ENCODE measurements at places on chromosomes 7 and 10.

DNA sequence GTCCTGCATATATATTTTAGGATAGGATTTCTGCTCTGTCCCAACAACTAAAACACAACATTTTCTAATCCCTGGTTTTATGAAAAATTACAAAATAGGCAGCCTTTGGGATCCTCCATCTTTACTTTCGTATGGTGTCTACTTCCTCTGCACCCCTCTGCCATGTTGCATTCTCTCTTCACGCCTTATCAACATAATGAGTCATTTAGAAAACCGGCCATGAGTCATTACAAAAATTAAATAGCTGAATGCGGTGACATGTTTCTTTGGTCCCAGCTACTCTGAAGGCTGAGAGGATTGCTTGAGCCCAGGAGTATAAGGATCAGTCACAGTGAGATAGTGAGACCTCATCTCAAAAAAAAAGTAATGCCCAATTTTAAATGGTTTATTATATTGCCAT, 148.1 kb upstream of the CELF2 start:
- DNase-seq = no peak

DNA sequence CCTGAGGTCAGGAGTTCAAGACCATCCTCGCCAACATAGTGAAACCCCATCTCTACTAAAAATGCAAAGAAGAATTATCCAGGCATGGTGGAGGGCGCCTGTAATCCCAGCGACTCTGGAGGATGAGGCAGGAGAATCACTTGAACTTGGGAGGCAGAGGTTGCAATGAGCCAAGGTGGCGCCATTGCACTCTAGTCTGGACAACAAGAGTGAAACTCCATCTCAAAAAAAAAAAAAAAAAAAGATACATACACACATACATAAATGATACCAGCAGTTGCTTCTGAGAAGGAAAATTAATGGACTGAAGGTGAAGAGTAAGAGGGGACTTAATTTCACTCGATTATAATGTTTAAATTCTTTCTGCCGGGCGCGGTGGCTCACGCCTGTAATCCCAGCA, 40.2 kb upstream of the PAX2 start:
- no peak for DNase-seq

DNA sequence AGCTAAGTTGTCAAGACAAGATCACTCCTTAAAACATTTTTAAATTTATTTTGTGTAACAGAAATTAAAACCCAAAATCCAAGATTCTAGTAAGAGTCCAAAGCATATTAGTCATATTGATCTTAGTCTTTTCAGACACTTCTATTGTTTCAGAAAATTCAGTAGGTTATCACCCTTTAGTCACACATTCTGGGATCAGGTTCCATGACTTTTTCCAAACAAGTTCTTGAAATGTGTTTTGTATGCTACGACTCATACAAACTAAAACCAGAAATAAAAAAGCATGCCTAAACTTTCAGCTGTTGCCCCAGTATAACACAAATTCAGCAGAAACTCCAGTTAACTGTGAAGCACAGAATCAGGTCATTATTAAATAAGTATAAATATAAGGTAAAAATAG, 10.7 kb downstream of the SEMA3D start:
- no peak for DNase-seq

- DNase-seq = peak; percentile 30
Measured at GRCh38 chr10:72875250-72876055, 18.1 kb upstream of the OIT3 start.

GRCh38 chr7:112743811-112744210, 46.4 kb downstream of the TMEM168 start:
- peak; percentile 15 for DNase-seq

GRCh38 chr7:69959789-69960499, 361.7 kb downstream of the AUTS2 start:
- DNase-seq = no peak

- no peak for DNase-seq
Measured at GRCh38 chr7:16921644-16922257, 40.0 kb upstream of the AGR3 start.

DNA sequence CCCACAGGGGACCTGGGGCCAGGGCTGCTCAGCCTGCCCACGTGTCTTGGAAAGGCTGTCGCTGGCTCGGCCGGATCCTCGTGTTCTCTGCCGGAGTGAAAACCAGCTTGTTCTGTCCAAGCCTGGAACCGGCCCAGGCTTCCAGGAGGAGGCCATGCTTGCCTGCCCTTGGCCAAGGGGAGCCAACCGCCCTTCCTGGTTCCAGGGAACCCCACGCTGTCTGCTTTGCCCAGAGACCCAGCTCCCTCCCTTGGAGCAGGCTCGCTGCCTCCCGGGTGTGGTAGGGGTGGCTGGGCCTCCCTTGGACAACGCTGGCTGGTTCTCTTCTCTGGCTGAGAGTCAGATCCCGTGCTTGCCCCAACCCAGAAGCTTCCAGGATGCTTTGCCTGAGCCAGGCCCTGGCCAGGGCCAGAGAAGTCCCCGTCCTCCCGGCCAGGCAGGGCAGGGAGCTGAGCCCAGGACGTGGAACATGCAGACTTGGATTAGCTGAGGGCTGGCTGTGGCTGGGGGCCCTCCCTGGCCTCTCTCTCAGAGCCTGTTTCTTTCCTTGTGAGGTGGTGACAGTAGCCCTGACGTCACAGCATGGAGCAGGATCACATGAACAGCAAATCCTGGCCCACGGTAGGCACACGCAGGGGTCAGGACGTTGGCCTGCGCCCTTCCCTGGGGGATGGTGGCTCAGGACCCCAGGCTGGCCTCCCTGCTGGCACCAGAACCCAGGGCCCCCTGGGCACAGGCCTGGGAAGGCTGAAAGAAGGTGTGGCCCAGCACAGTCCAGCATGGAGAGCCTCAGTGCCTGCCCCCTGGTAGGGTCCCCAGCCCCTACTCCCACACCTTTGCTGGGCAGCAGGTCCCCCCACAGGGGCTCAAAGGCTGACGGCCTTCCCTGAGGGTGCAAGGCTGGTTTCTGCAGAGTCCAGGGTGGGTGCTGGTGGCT, 67.5 kb downstream of the PWWP2B start:
- no peak for DNase-seq

GRCh38 chr7:47405921-47406800, 175.8 kb downstream of the TNS3 start:
- peak; percentile 42 for DNase-seq

- no peak for DNase-seq
Measured at GRCh38 chr10:14372606-14373005, 41.9 kb upstream of the FRMD4A start.

DNA sequence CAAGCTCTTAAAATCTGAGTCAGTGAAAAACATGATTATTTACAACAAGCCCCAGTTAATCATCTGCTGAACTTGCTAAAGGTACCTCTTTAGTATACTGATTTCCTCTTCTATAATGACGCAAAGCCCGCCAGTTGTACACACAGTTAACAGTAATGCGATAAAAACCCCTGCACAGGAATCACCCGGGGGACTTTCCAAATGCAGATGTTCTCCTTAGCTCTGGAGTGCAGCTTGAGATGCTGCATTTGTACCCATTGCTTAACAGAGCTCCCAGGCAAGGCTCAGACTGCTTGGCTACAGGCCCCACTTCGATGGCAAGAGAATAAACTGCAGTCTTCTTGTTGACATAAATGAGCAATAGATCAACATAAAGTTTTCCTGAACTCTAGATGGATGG, 279.6 kb upstream of the HGF start:
- no peak for DNase-seq

DNA sequence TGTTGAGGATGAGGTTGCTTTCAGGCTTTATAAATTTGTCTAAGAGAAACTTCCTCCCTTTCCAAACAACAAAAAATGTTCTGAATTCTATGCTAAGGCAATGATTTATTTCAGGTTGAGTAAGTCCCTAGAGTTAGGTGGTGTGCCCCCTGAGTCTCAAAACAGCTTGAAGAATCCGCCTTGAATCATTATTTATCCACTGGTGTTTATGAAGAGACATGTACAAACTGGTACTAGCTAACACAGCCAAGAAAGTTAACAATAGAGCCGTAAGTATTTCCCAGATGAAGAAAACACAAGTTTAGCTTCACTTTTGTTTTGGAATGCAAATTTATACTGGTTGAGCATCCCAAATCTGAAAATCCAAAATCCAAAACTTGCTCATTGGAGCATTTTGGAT, 66.2 kb upstream of the SRPK2 start:
- DNase-seq = no peak

DNA sequence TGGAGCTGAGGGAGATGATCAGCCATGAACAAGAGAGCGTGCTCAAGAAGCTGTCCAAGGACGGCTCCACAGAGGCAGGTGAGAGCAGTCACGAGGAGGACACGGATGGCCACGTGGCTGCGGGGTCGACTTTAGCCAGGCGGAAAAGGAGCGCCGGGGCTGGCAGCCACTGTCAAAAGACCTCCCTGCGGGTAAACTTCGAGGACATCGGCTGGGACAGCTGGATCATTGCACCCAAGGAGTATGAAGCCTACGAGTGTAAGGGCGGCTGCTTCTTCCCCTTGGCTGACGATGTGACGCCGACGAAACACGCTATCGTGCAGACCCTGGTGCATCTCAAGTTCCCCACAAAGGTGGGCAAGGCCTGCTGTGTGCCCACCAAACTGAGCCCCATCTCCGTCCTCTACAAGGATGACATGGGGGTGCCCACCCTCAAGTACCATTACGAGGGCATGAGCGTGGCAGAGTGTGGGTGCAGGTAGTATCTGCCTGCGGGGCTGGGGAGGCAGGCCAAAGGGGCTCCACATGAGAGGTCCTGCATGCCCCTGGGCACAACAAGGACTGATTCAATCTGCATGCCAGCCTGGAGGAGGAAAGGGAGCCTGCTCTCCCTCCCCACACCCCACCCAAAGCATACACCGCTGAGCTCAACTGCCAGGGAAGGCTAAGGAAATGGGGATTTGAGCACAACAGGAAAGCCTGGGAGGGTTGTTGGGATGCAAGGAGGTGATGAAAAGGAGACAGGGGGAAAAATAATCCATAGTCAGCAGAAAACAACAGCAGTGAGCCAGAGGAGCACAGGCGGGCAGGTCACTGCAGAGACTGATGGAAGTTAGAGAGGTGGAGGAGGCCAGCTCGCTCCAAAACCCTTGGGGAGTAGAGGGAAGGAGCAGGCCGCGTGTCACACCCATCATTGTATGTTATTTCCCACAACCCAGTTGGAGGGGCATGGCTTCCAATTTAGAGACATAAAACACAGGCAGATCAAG, 3.3 kb downstream of the GDF2 start:
- no peak for DNase-seq

DNA sequence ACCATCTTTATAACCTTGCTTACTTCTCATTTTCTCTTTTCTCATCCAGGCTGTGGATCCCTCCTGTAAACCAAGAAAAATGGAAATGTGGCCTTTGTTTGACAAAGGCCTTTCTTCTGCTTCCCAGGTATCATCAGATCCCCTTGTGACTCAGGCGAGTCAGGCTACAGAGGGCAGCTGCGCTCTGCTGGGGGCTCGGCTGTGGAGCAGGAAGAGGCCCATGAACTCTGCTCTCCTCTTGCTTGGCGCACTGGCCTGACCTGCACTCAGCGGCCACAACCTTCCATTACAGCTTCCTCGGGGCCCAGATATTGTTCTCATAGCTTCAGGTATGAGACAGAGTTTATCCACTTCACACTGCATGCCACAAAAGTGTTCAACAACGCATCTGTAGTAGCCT, 457.6 kb upstream of the COBL start:
- peak; percentile 46 for DNase-seq

DNA sequence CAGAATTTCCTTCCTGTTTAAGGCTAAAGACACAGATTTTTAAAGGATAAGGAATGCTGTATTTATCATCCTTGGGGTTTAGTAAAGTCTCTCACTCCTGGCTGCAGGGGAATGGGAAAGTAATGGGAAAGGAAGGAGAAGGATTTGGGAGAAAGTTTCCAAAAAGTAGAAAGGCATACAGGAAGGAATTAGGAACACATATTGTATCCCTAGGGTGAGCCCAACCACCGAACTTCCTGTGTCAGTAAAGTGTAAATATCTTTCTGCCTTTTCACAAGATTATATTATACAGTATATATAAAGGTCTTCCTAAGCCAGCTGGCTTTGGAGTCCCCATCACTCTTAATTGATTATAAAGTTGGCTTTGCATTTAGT, 12.0 kb upstream of the UBE2D1 start:
- DNase-seq = no peak

GRCh38 chr10:93300288-93300917, 181.7 kb downstream of the MYOF start:
- no peak for DNase-seq

DNA sequence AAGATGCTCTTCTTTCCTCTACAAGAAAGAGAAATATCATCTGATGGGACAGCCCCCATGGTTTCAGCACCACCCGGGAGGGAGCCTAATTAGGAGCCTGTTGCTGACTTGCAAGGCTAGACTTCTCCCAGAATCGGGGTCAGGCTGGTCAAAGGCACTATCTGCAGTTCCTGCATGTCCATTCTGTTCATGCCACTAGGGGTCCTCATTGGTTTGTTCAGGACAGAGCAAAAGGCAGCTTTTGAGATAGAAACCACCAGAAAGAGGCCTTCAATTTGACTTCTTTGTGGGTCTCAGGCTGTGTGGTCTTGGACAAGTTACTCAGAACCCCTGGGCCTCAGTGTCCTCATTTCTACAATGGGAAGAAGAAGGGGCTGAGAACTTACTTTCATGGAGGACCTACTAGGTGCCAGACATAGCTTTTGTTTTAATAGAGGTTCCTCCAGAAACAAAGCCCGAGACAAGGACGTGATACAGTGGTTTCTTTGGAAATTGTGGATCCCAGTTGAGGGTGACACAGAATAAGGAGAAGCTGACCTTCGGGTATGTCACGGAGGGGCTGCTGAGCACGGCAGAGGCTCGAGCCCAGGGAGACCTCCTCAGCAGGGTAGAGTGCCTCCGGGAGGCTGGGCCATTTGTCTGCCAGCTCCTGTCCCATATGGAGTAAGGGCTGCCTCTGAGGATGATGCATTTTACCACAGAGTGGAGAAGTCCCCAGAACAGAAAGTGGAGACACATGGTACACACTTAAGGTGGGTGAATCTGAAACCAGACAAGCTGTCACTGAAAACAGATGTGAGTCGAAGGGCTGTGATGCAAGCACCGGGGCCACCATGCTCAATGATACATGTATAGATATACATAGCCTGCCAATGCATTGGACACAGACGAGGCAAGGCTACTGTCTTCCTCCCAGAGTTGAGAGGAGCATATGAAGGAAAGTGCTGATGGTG, 33.1 kb upstream of the NEUROD6 start:
- peak; percentile 72 for DNase-seq

GRCh38 chr10:117365612-117366011, 9.6 kb downstream of the PDZD8 start:
- no peak for DNase-seq

GRCh38 chr10:101896225-101896877, 52.8 kb upstream of the KCNIP2 start:
- no peak for DNase-seq

- no peak for DNase-seq
Measured at GRCh38 chr10:80870282-80870681, 332.6 kb downstream of the SH2D4B start.

DNA sequence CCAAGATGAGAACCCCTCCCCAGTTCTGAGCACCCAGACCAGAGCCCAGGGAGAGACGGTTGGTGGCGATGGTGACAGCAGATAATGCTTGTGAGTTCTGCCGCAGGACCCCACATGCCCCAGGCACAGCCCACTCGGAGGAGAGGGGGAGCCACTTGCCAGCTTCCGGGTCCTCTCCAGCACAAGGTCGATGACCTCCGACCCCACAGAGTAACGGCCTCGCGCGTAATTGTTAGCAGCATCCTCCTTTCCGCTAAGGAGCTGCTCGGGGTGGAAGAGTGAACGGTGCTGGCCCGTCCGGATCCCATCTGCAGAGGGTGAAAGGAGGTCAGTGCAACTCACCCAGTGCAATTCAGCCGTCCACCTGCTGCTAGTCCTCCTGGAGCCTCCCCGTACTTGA, 9.5 kb downstream of the TUBAL3 start:
- no peak for DNase-seq

Data from iPS-NIHi11 (cell line).